Natural killer cell treated with Interleukin-12 subunit alpha and Interleukin-12 subunit beta and Interleukin-15 and Interleukin-18, amount 100 ng/mL, for 72 hours (primary cell): ENCODE measurements at places on chromosomes 1 and 21. TPM values are rescaled to one million over a fixed set of nuclear protein-coding genes. Genes with fewer than 3 reads are reported as not detected.

GRCh38 chr1:182107209-182107608 is 45.7 kb upstream of the ZNF648 start:
- peaks cover 24% of the 10 kb centered on the region for H3K27me3 ChIP-seq
- DNase-seq = no peak
- H3K27ac ChIP-seq = no peak overlapping the region
- H3K36me3 ChIP-seq = no peaks in the 10 kb centered on the region
- H3K4me3 ChIP-seq = no peak overlapping the region

DNA sequence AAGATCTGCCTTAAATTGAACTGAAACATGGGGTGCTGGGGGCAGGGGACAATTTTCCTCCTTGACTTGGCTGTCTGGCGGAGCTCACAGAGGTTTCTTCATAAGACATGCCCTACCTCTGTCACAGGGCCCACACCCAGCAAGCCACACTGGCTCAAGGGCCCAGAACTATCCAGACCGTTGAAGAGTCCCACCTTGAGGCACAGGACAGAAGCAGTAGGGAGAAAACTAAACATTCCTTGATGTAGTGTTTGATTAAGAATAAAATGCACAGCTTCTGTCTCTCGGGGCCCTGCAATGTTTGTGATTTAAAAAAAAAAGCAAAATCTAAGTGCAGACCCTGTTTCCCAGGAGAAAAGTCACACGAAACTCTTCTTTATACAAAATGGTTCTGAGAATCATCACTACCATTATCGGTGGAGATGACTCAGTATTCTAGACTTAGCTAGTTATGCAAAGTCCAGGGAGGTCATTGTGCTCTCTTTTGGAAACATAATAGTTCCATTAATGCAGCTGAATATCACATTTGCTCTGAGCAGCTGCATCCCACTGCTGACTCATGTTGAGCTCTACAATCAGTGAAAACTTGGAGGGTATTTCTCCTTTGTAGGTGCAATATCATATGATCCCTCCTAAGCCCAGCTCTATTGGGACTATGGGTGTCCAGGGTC is 53.6 kb upstream of the DIRAS3 start:
- DNase-seq = no peak
- H3K4me3 ChIP-seq = no peak overlapping the region
- no peak overlapping the region for H3K27ac ChIP-seq
- no peaks in the 10 kb centered on the region for H3K36me3 ChIP-seq

DNA sequence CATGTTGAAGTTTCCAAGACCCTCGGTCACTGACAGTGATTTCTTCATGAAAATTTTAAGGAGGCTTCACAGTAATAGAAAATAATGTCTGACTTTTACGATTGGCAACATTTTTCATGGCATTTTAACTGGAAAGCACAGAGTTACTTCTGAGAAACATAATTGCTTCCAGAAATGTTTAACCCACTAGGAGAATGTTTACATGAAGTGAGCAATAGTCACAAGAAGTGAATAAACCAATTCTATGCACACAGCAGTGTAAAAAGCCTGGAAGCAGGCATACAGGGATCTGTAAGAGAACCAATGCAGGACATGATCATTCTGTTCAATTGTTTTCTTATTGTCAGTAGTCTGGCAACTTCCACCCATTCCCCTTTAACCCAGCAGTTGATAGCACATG is 316.2 kb upstream of the CXADR start:
- peaks cover 14% of the 10 kb centered on the region for H3K36me3 ChIP-seq
- no peak overlapping the region for H3K4me3 ChIP-seq
- H3K4me1 ChIP-seq = no peaks in the 10 kb centered on the region
- no peaks in the 10 kb centered on the region for H3K27me3 ChIP-seq
- no peak for DNase-seq
- H3K27ac ChIP-seq = no peak overlapping the region

VHLL gene
- not detected for total RNA-seq

DNA sequence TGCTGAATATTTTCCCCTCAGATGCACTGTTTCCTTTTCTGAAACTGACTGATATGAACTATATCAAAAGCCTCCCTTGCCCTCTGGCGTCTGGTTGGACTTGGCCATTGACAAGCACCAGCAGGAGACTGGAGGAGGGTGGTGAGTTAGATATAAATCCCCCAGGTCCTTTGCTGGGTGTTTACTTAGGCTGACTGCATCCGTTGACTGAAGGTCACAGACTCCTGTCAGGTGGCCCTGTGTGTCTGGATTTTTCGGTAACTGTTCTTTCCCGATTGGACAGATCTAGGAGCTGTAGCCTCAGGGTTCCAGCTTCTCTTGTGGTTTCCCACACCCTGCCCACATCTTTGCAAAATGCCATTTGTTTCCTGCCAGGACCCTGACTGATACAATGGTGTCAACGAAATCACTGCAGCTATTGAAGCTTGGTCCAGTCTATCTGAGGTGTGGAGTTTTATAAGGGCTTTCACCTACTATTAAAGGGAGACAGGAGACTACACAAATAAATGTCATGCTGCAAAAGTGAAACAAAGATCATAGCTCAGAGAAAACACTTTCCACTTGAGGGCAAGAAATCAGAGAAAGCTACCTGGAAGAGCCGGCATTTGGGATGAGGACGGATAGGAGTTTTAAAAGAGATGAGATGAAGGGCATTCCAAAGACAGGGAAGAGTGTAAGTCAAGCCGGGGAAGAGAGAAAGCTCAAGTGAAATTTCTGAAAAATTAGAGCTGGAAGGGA is 1.5 kb upstream of the MAGI3 start:
- no peaks in the 10 kb centered on the region for H3K36me3 ChIP-seq
- H3K27ac ChIP-seq = no peak overlapping the region
- peaks cover 33% of the 10 kb centered on the region for H3K27me3 ChIP-seq
- peak overlapping the region; percentile 92 for H3K4me3 ChIP-seq
- no peak for DNase-seq

FCGR2B gene
- total RNA-seq = 0.83 TPM

GRCh38 chr1:77292551-77292950 is 10.7 kb downstream of the AK5 start:
- H3K4me1 ChIP-seq = no peaks in the 10 kb centered on the region
- H3K4me3 ChIP-seq = no peak overlapping the region
- H3K36me3 ChIP-seq = no peaks in the 10 kb centered on the region

GRCh38 chr1:156963621-156964020 is 43.2 kb downstream of the LRRC71 start:
- H3K27me3 ChIP-seq = peaks cover 25% of the 10 kb centered on the region
- DNase-seq = no peak
- H3K4me3 ChIP-seq = no peak overlapping the region
- H3K27ac ChIP-seq = no peak overlapping the region
- H3K4me1 ChIP-seq = no peaks in the 10 kb centered on the region

UBE2U gene
- not detected for total RNA-seq

DNA sequence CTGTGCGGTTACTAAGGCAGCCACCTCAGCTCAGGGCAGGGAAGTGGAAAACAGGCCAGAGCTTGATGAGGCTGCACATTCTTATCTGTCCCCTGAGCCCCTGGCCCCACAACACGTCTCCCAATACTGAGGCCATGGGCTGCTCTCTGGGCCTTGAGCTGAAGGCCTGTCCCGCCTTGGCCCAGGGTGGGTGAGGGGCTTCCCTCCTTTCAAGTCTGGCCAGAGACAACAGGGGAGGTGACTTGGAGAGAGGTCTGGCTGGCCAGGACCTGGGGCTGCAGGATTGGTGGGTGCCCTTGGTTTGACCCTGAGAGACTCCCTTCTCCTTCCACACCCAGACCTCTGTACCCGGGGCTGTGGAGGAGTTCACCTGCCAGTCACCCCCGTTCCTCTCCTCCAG is 563.8 kb downstream of the PTPRU start:
- H3K4me1 ChIP-seq = no peaks in the 10 kb centered on the region
- H3K4me3 ChIP-seq = no peak overlapping the region
- no peak overlapping the region for H3K27ac ChIP-seq
- H3K36me3 ChIP-seq = no peaks in the 10 kb centered on the region
- DNase-seq = no peak

DNA sequence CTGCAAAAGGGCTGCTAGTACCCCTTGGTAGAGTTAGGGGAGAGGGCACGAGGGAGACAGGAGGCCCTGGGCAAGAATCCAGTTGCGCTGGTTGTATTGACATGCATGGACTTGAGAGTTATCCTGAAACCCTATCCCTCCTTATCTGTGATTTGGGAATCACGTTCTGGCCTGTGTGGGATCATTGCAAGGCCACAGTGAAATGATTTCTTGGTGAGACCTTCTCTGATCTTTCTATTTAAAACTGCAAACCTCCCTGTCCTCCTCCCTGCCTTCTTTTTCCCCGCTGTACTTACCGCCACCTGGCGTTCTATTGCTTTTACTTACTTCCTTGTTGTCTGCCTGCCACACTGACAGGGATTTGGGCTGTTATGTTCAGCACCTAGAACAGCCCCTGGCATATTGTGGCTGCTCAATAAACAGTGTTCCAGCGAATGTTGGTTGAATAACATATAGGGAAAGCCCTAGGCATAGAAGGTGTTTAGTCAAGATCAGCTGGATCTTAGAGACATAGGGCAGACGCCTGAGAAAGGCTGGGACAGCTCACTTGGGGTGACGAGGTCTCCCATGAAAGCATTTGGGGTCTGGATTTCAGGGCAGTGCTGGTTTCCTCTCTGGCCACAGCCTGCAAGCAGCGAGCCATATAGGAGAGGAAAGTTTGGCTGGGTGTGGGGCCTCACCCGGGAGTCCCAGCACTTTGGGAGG is 25.6 kb downstream of the ALPL start:
- H3K27ac ChIP-seq = no peak overlapping the region
- H3K4me3 ChIP-seq = no peak overlapping the region
- peaks cover 31% of the 10 kb centered on the region for H3K27me3 ChIP-seq
- H3K4me1 ChIP-seq = no peaks in the 10 kb centered on the region
- no peak for DNase-seq
- H3K36me3 ChIP-seq = no peaks in the 10 kb centered on the region

GRCh38 chr1:243939167-243939848 is 89.3 kb upstream of the AKT3 start:
- H3K27me3 ChIP-seq = peaks cover 15% of the 10 kb centered on the region
- no peaks in the 10 kb centered on the region for H3K36me3 ChIP-seq
- H3K4me1 ChIP-seq = peaks cover 10% of the 10 kb centered on the region
- H3K4me3 ChIP-seq = peak overlapping the region; percentile 11
- H3K27ac ChIP-seq = no peak overlapping the region

DNA sequence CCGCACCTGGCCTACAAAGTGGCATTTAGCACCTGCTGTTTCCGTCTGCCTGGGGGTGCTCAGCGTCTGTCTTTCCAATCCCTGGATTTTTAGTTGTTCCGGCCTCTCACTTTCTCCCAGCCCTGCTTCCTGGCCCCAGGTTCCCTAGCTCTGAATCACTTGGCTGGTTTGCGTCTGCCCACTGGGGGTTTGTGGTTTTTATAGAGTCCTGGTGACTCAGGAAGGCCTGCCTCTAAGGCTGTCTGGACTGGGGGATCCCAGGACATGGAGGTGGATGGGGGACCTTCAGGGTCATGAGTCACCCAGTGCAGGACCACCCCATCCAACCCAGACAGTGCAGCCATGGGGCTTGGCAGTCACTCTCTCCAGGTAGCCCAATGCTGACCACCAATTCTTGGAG is 53.5 kb downstream of the MRPL37 start:
- H3K27ac ChIP-seq = peak overlapping the region; percentile 79
- H3K4me1 ChIP-seq = peaks cover 8% of the 10 kb centered on the region
- no peak for DNase-seq
- H3K27me3 ChIP-seq = no peaks in the 10 kb centered on the region
- H3K36me3 ChIP-seq = no peaks in the 10 kb centered on the region
- no peak overlapping the region for H3K4me3 ChIP-seq

OR2W3 gene
- 0.31 TPM for total RNA-seq

GRCh38 chr1:236673289-236673919 is 12.9 kb upstream of the ACTN2 start:
- peaks cover 7% of the 10 kb centered on the region for H3K4me1 ChIP-seq
- no peaks in the 10 kb centered on the region for H3K36me3 ChIP-seq
- no peak overlapping the region for H3K27ac ChIP-seq
- H3K4me3 ChIP-seq = no peak overlapping the region

CR1L gene
- total RNA-seq = not detected

DNA sequence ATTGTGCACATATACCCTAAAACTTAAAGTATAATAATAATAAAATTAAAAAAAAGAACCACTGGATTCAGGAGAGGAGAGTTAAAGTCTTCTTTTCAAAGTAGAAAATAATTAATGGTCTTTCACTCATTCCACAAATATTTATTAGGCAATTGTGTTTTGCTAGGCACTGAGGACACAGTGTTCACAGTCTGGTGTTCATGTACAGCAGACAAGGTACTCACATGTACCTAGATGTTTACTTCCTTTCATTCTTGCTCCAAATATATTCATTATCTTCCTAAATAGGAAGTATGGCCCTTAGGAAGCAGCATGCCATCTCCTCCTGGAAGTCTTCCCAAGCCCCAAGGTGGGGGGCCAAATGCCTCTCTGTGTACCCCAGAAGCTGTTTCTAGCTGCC is 265.0 kb downstream of the NPHP4 start:
- DNase-seq = no peak
- no peak overlapping the region for H3K4me3 ChIP-seq
- no peak overlapping the region for H3K27ac ChIP-seq
- no peaks in the 10 kb centered on the region for H3K4me1 ChIP-seq
- peaks cover 7% of the 10 kb centered on the region for H3K27me3 ChIP-seq
- H3K36me3 ChIP-seq = no peaks in the 10 kb centered on the region

SLC22A15 gene
- total RNA-seq = 5.0 TPM

GRCh38 chr21:14592296-14593000 is 46.3 kb upstream of the SAMSN1 start:
- peak overlapping the region; percentile 94 for H3K27ac ChIP-seq
- H3K27me3 ChIP-seq = no peaks in the 10 kb centered on the region
- peaks cover 38% of the 10 kb centered on the region for H3K36me3 ChIP-seq
- DNase-seq = no peak
- peaks cover 39% of the 10 kb centered on the region for H3K4me1 ChIP-seq
- peak overlapping the region; percentile 73 for H3K4me3 ChIP-seq

GRCh38 chr1:45796381-45796780 is 7.0 kb upstream of the MAST2 start:
- H3K36me3 ChIP-seq = no peaks in the 10 kb centered on the region
- H3K27me3 ChIP-seq = peaks cover 7% of the 10 kb centered on the region
- no peak for DNase-seq
- H3K4me3 ChIP-seq = no peak overlapping the region

DNA sequence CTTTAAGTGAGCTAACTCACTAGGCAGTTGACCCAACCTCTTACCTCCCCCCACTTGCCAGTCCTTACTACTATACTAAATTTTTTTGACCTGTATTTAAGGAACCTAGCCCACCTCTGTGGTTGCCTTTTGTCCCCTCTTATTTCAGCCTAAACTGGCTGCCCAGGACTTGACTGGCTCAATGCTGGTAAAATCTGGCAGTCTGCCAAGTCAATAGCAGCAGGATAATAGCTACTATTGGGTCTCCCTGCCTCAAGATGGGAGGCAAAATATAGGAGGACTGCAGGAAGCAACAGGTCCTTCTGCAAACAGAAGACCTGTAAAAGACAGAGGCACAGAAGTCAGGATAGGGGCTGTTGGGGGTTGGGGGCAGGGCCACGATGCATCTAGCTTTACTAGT is 144.2 kb upstream of the POGK start:
- no peaks in the 10 kb centered on the region for H3K36me3 ChIP-seq
- no peak for DNase-seq
- H3K4me1 ChIP-seq = no peaks in the 10 kb centered on the region
- peaks cover 3% of the 10 kb centered on the region for H3K27me3 ChIP-seq
- H3K4me3 ChIP-seq = no peak overlapping the region

- peaks cover 33% of the 10 kb centered on the region for H3K4me1 ChIP-seq
These were observed 76.2 kb downstream of the NFIA start for GRCh38 chr1:61158591-61158990.
